T-helper 2 cell (primary cell): ENCODE measurements at places on chromosomes 4 and X.

- no peak for DNase-seq
Measured at GRCh38 chrX:72079607-72080006, 52.1 kb downstream of the RTL5 start.

- no peak for DNase-seq
Measured at GRCh38 chr4:53128706-53129357, 237.0 kb downstream of the SCFD2 start.

- no peak for DNase-seq
Measured at GRCh38 chrX:140492066-140492994, 12.5 kb downstream of the SOX3 start.

- no peak for DNase-seq
Measured at GRCh38 chrX:110172215-110172614, 145.7 kb downstream of the AMMECR1 start.

DNA sequence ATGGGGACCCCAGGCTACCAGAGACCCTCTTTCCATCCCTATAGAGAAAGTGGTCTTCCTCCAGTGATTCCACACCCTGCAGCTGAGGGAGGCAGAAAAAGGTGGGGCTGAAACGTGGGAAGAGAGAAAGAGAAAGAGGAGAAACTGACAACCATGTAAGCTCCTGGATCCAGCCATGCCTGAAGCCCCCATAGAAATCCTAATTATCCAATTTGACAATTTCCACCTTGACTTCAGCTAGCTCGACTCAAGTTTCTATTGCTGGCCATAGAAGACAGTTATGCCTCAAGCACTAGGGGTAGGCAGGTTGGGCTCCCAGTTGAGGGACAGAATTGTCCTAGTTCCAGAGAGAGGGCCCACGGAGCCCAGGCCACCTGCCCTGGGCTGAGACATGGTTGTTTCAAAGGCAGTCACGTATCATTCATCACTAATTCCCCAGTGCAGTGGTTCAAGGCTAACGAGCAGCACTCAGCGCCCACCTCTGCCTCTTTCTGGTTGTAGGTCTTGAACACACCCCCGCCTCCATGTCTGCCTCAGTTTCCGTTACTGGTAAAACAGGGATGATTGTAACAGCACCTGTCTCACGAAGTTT, 39.8 kb upstream of the ASMTL start:
- no peak for DNase-seq

GRCh38 chr4:40177591-40177990, 19.2 kb upstream of the RHOH start:
- DNase-seq: no peak

GRCh38 chr4:100079264-100079663, 111.0 kb downstream of the DDIT4L start:
- DNase-seq: no peak

GRCh38 chrX:150873616-150874015, 24.9 kb downstream of the CD99L2 start:
- DNase-seq: no peak

DNA sequence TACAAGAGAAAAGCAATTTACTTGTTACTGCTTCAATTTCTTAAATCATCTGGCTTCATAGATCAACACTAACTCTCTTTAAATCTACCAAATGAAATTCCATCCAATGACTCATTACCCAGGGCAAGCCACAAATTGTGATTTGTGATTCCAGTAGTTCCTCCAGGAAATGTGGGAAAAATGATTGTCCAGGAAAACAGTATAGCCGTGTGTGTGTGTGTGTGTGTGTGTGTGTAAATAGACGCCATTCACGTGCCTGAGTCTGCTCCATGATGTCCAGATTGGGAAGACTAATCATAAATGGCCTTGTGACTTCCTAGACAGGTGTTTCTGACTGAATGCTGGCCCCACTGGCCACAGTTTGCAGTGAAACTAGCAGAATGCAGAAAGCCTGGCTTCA, 121.3 kb downstream of the HS6ST2 start:
- no peak for DNase-seq

GRCh38 chrX:33831211-33831610, 300.9 kb downstream of the FAM47A start:
- no peak for DNase-seq

GRCh38 chr4:26993539-26993938, 132.9 kb downstream of the STIM2 start:
- DNase-seq: no peak

GRCh38 chr4:2094545-2094944, 35.4 kb downstream of the NAT8L start:
- no peak for DNase-seq

DNA sequence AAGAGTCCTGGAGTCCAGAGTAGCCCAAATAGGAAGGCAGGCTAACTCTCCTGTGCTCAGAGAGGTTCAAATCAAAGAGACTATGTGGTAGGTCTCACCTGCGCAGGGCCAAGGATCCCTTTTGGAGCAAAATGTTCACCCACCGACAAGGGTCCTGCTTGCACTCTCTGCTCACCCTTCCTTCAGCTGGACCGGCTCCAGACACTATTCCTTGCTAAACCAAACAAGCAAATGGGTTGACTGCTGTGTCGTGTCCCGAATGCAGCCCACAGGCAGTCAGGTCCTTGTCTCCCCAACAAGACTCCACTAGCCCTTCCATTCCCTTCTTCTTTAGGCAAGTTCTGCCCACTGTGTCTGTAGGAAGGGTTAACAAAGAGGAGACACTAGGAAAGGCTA, 760 bp downstream of the TRMT2B start:
- no peak for DNase-seq

GRCh38 chrX:128846385-128846784, 676.9 kb downstream of the SMARCA1 start:
- no peak for DNase-seq

DNA sequence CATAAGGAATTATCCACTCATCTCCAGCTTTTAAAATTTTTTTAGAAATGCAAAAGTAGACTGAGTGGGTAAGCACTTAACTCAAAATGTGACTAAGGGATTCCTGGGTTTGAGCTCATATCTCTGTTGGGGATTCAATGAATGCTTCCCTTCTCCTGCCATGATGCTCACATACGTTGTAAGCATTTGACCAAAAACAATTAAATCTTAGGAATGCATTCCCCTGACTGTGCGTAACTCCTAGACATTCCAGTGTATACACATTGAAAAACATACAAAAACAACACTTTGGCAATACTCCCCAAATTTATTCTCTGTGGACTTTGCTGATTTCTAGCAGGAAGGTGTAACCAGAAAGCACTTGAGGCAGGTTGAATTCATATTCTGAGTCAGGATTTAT, 29.8 kb downstream of the SPANXA2 start:
- no peak for DNase-seq

DNA sequence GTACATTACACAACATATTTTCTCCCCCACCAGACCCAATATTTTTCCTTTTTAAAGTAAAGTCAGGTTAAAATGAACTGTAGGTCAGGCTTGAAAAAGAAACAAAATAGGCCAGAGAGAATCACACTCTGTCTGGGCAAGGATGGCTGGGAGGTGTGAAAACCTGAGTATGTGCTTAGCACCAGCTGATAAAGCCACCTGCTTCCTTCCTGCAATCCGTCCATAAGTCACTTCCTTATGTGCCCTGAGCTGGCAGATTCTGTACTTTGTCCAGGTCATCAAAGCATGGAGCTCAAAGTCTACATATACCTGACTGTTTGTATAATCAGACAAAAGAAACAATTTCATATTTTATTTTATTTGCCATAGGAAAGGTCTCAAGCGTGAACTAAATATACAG, 37.7 kb downstream of the ANTXR2 start:
- DNase-seq: no peak

GRCh38 chrX:44253575-44253942, 89.9 kb downstream of the EFHC2 start:
- DNase-seq: no peak

GRCh38 chr4:188552741-188553275, 413.6 kb downstream of the TRIML1 start:
- DNase-seq: no peak

- DNase-seq: no peak
Measured at GRCh38 chr4:27986476-27986875, 1125.8 kb downstream of the STIM2 start.

DNA sequence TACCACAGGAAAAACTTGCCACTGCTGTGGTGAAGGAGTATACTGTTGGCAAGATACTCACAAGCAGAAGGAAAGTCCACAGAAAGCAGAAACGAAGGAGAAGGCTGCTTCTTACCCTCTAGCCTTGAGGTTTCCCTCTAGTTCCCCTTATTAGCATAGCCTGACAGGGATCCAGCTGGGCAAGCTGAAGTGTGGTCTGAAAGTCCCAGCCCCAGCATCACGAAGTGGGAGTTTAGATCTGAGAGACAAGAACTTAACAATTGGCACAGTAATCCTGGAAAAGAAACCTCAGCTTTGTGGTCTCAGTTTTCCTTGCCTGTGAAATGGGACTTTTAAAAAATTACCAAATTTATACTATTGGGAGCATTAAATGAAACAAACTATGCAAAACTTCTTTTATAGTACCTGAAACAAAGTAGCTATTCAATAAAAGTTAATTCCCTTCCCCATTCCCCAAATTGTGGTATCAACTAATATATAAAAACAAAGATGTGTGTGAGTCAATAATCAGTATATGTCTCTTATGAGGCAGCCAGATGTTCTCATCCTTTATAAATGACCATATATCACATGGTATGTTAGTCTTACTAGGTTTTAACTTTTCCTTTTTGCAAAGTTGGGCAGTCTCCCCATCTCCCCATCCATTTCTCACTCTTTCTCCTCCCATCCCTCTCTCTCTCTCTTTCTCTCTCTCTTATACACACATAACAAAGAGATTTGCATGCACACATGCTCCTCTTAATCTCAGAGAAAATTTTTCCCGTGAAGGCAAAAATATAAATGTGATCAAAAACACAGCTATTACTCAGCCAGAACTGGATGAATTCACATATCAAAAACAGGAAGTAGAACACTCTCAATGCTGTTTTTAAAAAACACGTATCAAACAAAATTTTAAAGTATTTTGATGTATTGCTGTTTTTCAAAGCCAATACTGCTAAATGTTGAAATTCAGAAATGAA, 57.8 kb downstream of the SCFD2 start:
- DNase-seq: no peak

DNA sequence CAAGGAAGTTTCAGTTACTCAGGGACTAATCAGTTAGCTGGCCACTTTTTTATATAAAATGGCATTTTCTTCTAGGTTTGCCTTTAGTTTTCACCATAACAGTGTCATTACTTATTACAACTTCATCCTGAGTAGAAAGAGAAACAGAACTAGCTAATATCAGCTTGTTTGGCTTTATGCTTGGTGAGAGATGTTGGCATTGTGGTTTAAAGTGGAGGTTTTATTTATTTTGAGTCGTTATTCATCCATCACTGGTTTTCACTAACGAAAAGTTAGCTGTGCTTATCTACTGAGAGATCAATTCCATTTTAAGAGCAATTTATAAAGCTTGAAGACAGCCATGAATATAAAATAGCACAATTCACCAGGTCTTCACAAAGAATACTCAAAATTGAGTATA, 714.5 kb downstream of the GRID2 start:
- no peak for DNase-seq

GRCh38 chr4:26484032-26484515, 6.2 kb downstream of the CCKAR start:
- no peak for DNase-seq

DNA sequence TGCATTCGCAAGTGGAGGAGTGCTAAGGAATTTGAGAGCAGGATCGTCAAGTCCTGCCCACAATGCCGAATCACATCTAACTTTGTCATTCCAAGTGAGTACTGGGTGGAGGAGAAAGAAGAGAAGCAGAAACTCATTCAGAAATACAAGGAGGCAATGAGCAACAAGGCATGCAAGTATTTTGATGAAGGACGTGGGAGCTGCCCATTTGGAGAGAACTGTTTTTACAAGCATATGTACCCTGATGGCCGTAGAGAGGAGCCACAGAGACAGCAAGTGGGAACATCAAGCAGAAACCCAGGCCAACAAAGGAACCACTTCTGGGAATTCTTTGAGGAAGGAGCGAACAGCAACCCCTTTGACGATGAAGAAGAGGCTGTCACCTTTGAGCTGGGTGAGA, 100.2 kb upstream of the MED14 start:
- no peak for DNase-seq

GRCh38 chr4:79141530-79141929, 184.3 kb downstream of the NAA11 start:
- DNase-seq: no peak

DNA sequence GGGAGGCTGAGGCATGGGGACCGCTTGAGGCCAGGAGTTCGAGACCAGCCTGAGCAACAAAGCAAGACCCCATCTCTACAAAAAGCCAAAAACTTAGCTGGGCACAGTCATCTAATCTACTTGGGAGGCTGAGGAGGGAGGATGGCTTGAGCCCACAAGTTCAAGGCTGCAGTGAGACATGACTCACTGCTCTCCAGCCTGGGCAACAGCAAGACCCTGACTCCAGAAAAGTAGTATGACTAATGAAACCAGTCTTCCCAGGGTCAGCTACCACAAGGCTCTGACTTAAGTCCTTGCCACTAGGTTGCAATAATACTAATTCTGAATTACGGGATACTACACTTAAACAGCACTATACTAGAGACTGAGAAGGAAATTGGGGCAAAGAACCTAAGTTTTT, 33.1 kb downstream of the ERVMER34-1 start:
- no peak for DNase-seq

GRCh38 chrX:130628516-130628915, 226.7 kb downstream of the RBMX2 start:
- DNase-seq: no peak

GRCh38 chrX:40474205-40474626, 106.6 kb upstream of the ATP6AP2 start:
- DNase-seq: no peak

DNA sequence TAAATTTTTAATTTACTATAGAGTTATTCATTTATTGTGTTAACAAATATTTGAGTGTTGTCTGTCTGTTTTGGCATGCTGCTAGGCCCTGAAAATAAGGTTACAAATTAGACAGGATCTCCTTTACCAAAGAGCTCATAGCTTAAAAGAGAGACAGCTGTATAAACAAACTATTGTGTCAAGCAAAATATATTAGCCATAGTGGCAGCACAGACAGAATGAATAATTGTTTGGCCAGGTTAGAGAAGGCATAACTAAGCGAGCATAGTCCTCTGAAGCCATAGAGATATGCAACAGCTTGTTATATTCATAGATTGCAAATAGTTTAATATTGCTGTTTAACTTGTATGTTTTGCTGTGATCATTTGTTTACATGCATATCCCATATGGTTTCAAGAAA, 66.7 kb upstream of the NDUFC1 start:
- DNase-seq: no peak

DNA sequence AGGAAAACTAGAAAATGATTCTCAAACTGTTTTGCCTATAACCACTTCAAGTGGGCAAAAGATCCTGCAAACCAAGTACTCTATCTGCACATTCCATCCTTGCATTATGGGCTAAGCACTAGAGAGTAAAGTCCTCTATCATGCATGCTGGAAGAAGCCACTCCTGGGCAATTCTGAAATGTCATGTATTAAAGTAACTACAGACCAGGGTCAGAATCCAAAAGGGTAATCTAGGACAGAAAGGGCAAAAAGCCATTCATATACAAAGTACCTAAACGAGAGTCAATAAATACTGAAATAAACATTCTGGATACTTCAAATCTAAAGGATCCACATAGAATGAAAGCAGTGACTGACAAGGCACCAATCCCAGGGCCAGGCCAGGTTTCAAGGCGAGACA, 1.0 kb downstream of the SNX12 start:
- DNase-seq: no peak

GRCh38 chrX:68043713-68044438, 389.4 kb downstream of the OPHN1 start:
- DNase-seq: no peak
